ENCODE measurements at places on chromosomes 6 and 20.

- no peak for DNase-seq
Observed at GRCh38 chr20:698276-698675, 22.7 kb upstream of the SCRT2 start.

DNA sequence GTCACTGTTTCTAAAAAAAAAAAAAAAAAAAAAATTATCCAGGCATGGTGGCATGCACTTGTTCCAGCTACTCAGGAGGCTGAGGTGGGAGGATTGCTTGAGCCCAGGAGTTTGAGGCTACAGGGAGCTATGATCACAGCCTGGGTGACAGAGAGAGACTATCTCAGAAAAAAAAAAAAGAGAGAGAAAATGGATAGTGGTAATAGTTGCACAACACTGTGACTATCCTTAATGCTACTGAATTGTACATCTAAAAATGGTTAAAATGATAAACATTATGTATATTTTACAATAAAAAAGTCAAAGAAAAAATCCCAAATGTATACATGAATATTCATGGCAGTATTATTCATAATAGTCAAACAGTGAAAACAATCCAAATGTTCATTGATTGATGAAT, 23.0 kb downstream of the FERMT1 start:
- no peak for DNase-seq

- DNase-seq, result no peak
Observed at GRCh38 chr20:51604851-51605250, 62.3 kb upstream of the NFATC2 start.

- peak; percentile 40 for DNase-seq
Observed at GRCh38 chr20:45445805-45446562, 23.6 kb upstream of the WFDC2 start.

DNA sequence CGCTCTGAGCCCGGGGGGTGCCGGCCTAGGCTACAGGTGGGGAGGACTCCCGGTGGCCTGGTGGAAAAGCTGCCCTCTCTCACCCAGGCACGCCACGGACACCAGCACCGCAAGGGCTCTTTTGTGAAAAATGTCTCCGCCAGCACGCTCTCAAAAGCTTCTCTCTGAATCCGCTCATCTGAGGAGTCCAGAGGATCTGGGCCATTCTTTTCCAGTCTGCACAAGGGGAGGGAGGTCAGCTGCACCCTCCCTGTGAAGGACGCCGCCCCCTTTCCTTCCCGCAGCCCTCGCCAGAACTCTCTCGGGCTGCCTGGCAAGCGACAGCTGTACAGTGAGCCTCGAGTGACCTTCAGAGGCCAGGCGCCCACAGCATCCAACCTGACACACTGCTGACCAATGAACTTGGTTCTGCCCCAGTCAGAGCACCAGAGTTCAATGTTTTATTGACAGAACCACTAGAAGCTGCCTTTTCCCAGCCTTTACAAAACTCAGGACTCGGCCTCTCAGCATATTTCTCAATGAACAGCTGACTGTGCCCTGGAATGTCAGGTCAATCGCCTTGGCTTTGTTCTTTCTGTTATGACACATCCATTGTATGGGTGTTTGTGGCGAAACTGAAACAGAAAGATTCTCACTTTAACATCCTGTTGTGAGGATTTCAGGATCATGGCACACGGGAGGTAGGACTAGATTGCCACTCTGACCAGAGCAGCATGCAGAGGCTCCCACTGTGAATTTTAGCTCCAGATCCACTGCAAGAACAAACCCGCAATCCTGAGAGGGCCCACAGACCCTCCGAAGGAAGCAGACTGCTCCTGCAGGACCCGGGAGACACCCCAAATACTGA, 26.7 kb downstream of the SERPINB9 start:
- DNase-seq, result no peak

- no peak for DNase-seq
Observed at GRCh38 chr6:160247457-160247883, 11.2 kb downstream of the SLC22A2 start.

- DNase-seq, result no peak
Observed at GRCh38 chr6:141830530-141830929, 302.2 kb upstream of the GJE1 start.

GRCh38 chr6:17393892-17394631, 667 bp downstream of the CAP2 start:
- DNase-seq, result no peak

- DNase-seq, result no peak
Observed at GRCh38 chr20:51749674-51750036, 18.5 kb downstream of the ATP9A start.

DNA sequence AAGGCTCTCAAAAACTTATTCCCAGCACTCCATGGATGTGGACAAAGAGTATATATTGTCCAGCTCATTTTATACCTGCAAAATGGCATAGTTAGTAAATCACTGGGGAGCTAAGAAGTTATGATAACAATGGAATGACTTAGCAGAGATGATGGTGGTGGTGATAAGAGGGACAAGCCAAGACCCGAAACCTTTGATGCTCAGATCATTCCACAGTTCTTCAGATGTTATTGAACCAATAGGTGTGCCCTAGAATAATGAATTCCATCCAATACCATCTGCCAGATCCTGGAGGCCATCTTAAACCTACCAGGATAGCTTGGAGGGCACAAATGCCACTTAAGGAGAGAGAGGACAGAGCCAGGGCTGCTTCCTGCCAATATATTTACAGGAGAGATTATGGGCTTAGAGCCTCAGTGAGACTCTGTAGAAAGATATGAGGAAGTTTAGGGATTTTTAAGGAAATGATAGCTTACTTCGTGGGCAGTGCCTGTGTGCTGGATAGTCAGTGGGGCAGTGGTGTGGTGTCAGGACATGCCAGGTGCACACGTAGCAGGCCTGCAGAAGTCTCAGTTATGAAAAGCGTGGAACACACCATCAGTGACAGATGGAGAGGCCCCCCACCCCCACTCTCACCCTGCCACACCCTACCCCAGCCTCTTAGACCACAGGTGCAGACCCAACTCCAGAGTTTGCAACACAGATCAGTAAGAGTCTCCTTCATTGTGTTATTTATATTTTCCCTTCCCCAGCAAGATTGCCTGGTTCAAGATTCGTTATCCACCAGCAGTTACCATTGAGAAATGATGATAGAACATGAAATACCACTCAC, 209.7 kb upstream of the SUPT3H start:
- DNase-seq, result no peak

DNA sequence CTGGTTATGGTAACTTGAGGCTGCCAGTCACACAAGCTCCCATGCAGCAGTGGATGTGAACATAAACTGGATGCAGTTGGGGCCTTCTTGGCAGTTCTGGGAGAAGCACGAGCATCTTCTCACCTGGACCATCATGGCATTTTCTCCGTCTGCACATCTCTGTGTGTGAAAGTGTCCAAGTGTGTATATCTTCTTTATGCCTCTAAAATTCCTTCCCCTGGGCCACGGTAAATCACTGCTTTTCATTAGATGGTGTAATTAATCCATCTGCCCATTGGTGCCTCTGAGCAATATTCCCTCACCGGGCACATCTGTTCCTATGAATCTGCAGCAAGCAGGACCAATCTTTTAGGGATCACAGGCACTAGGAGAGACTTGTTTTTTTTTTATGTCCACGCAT, 138.0 kb downstream of the MAP3K7 start:
- DNase-seq, result no peak

DNA sequence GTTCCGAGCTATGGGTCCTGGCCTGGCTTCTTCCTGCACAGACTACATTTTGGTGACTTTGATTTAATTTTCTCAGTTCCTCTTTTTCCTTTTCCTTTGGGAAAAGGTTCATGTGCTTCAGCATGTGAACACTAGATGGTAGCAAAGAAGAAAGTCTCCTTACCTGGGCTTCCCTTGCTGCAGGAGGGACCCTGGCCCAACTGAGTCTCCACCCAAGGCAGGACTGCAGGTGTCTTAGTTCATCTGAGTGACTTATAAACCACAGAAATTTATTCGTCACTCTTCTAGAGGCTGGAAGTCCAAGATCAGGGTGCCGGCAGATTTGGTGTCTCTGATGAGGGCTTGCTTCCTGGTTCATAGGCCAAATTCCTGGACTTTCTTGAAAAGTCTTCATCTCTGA, 163.2 kb downstream of the SYCP2 start:
- DNase-seq, result no peak
